Activated CD4-positive, alpha-beta T cell treated with anti-CD3 and anti-CD28 coated beads, Interleukin-2, amount 50 U/mL, for 24 hours (primary cell): ENCODE measurements at places on chromosomes 4 and X.

- DNase-seq = no peak
Observed at GRCh38 chr4:138426786-138427185, 184.6 kb upstream of the SLC7A11 start.

DNA sequence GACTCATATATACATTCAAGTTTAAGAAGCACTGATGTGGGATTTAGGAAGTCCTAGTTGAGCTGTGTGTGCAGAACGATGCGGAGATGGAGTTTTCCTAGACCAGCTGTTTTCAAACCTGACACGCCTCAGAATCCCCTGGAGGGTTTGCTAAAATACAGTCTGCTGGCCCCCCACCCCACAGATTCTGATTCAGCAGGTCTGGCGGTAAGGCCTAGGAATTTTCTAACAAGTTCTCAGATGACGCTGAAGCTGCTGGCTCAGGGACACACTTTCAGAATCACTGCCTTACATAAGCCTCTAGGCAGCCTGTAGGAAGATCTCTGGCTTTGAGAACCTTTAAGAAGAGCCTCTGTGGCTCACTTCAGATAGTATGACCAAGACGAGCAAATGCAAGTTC, 73.1 kb downstream of the PHEX start:
- DNase-seq = no peak

GRCh38 chr4:53366301-53366716, 448 bp upstream of the SCFD2 start:
- no peak for DNase-seq

GRCh38 chrX:107827852-107828251, 2.2 kb downstream of the MID2 start:
- no peak for DNase-seq

- no peak for DNase-seq
Observed at GRCh38 chrX:118179718-118180117, 63.1 kb upstream of the KLHL13 start.

DNA sequence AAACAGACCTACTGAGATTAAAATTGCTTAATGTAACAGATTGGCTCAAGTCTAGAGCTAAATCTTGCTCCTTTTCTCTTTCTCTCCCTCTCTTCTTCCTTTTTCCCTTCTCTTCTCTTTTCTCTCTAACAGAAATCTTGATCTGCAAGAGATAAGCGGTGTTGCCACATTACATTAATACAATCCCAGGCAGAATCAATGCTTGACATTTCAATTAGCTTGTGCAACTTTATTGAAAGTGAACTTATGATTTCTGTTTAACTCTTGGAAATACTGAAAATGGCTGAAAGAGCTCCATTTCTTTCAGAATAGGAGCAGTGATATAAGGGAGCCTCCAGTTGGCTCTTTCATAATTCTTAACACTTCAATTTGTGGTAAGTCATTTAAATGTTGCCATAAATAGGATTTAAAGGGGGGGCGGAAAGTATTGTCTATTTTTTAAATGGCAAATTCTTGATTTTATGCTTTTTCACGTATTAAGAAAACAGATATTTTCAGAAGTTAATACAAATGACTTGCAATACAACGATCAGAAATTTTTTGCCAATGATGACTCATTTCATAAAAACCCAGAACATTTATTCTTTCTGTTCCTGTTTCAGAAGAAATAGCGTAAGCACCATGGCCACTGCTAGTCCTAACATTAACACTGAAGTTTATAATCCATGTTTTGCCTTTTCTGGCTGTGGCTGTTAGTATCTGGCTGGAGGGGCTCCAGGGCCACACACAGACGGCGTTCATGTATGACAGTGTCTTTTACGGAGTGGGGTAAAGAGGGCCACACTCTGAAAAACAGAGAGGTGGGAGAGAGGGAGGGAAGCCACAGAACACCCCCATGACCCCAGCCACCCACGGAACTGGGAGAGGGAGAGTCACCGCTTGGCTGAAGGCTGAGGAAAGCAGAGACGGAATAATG, 115.7 kb upstream of the FAT1 start:
- no peak for DNase-seq

GRCh38 chr4:94014484-94015136, 186.1 kb downstream of the ATOH1 start:
- no peak for DNase-seq

DNA sequence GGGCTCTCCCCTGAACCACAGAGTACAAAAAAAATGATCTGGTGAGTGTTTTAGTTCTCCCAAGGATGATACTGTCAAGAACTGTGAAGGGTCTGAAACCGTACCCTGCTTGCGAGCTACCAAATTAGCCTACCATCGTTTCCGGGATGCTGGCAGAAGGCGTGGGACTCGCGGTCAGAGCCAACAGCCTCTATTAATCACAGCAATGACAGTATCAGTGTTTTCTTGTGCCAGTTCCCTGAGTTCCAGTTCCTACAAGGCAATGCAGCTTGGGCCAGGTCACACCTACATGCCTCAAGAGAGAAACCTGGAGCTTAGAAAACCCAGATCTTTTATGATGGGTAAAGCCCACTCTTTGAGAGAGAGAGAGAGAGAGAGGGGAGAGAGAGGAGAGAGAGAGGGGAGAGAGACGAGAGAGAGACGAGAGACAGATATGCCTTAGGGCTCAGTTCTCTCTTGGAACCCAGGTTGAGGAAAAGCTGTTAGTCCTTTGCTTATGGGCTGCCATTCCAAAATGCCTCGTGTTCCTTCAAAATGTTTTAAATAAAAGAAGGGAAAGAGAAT, 327.8 kb downstream of the ARHGAP10 start:
- no peak for DNase-seq

GRCh38 chr4:171430495-171430894, 382.7 kb upstream of the GALNTL6 start:
- no peak for DNase-seq

GRCh38 chr4:111274486-111274885, 651.6 kb upstream of the PITX2 start:
- no peak for DNase-seq

GRCh38 chrX:74578137-74578536, 36.3 kb downstream of the RLIM start:
- DNase-seq = peak; percentile 0

- no peak for DNase-seq
Observed at GRCh38 chrX:19695884-19696283, 180.6 kb upstream of the MAP3K15 start.

DNA sequence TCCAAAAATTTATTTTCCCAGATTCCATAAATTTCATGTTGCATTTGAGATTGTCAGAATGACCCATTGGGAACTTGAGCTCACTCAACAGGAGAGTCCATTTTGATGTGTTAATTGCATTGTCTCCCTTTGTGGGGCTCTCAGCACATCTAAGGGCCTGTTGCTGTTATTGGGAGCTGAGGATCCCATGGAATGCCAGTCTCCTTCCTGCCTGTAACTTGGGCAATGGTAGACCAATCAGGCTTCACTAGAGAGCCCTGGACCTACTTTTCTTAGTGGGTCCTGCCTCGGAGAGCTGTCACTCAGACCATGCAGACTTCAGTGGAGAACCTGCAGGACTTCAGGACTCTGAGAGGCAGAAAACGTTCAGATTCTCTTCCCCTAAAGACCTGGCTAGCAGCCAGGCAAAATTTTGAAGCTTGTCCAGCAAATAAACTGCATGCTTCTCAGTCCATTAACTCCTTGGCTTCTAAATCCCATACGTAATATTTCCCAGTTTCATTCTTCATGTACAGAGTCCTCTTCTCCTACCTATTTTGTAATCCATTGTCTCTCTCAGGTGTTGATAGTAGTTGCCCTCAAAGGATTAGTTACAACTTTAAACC, 25.1 kb downstream of the OCRL start:
- no peak for DNase-seq

GRCh38 chrX:672931-673330, 42.3 kb downstream of the SHOX start:
- DNase-seq = no peak

DNA sequence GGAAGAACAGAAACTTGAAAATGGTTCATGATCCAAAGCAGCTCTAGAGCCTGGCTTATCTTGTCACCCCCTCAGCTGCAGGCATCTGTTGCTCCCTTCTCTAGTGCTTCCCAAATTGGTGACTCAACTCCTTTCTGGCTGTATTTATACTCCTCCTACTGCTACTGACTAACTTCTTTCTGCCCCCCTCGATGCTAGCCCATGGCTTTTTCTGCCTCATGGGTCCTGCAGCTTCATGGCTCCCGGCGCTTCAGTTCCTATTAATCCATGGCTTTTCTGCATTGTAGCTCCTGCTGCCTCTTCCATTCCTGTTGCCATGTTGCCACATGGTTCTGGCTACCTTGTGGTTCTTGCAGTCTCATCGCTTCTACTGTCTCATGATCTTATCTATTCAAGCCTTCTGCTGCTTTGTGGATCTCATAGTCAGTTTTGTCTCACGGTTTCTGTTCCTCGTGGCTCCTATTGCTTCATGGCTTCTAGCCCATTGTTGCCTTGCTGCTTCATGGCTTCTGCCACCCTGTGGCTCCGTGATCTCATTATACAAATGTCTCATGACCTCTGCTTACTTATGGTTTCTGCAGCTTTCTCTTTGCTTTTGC, 48.1 kb downstream of the SMC1A start:
- DNase-seq = no peak

GRCh38 chr4:88041626-88042025, 34.2 kb downstream of the PKD2 start:
- no peak for DNase-seq

GRCh38 chrX:25442499-25442898, 426.7 kb upstream of the ARX start:
- no peak for DNase-seq

DNA sequence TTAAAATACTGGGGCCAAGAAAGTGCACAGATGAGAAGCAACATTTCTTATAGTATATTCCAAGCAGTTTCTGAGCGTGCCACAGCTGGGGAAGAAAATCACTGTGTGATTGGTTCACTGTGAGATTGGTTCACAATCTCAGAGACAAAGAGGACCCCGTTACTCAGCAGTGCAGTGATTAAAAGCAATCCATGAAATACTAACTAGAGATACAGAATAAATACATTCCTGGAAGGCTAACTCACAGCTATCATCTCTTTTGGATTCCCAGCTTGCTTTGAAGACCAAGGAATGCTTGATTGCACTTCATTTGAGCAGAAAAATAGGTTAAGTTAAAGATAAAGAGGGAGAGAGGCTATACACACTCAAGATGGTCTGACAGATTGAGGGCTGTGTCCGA, 132.1 kb upstream of the RAPGEF2 start:
- no peak for DNase-seq

GRCh38 chrX:40108959-40109287, 11.2 kb upstream of the BCOR start:
- DNase-seq = no peak

DNA sequence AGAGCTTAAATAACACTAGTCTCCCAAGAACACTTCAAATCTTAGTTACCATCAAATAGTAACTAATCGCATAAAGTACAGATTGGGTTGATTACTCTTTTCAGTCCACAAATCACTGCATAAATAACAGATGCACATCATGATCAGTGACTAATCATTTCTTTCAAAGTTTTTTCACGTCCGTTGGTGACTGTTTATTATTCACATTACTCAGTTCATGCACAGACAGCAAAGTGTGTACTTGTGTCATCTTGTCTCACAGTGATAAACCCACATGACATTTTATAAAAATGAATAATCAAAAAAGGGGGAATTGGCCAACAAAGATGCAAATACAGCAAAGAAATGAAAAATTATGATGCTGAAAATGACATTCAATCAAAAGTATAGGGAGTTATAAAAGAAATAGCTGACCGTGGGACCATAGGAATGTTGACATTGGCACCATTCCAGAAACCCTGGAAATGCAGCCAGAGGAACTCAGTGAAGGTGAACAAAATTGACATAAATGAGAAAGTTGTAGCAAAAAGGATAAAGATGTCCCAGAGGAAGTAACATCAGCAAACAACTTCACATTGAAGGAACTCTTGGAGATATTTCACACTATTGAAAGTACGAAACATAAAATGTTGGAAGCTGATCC, 161.5 kb downstream of the SOX3 start:
- no peak for DNase-seq

DNA sequence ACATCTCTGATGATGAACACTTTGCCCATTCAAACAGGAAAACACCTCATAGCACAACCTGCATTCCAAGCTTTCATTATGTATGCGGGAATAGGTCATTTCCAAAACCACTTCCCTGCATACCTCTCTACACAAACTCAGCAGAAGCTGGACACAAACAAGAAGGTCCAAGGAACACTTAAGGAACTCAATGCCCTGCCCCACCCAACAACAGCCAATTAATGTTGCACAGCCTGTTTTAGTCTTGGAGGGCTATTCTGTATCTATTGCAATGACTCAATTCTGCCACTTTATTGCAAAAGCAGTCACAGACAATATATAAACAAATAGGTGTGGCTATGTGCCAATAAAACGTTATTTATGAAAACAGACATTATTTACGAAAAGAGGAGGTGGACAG, 16.7 kb downstream of the OPHN1 start:
- no peak for DNase-seq

- DNase-seq = no peak
Observed at GRCh38 chrX:39504850-39505259, 592.9 kb downstream of the BCOR start.

DNA sequence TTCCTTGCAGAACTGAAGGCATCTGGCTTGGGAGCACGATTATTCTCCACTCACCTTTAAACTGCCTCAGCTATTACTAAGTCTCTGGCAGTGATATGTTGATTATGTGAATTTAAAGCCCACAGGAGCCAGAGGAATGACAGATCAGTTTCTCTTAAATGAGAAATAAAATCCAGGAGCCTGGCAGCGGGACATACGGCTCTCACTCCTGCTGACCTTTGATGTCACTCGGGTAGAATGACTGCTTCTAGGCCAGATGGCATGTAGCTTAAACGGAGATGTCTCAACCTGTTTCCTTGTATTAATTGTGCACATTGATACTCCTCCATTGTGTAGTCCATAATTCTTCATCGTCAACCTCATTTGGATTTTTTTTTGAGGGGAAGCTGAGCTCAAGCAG, 4.0 kb upstream of the CBLL2 start:
- DNase-seq = no peak

DNA sequence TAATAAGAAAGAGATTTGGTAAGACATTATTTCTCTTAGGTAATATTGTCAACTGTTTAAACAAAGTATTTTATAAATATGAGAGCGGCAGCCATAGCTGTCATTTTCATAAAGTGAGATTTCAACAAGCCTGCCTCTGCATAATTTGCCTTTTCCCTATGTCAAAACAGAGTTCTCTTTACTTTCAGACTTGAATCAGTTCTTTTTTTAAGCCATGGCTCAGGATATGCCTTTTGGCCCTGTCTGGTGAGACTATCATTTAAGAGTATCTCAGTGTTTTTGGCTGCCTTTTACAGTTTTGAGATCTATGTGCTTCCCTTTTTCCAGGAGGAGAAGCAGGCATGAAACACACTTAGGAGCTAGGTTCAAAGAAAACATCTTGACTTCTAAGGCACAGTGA, 7.5 kb upstream of the GUCY1A1 start:
- DNase-seq = no peak

- no peak for DNase-seq
Observed at GRCh38 chr4:178198691-178199090, 756.5 kb upstream of the AGA start.

GRCh38 chr4:71538528-71538927, 199.7 kb downstream of the SLC4A4 start:
- DNase-seq = no peak

- DNase-seq = no peak
Observed at GRCh38 chr4:107625391-107625902, 94.6 kb downstream of the PAPSS1 start.
